HAP-1 (cell line): ENCODE measurements at places on chromosomes 1 and 21.

GRCh38 chr1:205229916-205230700, 2.4 kb downstream of the TMCC2 start:
- no peak for DNase-seq

DNA sequence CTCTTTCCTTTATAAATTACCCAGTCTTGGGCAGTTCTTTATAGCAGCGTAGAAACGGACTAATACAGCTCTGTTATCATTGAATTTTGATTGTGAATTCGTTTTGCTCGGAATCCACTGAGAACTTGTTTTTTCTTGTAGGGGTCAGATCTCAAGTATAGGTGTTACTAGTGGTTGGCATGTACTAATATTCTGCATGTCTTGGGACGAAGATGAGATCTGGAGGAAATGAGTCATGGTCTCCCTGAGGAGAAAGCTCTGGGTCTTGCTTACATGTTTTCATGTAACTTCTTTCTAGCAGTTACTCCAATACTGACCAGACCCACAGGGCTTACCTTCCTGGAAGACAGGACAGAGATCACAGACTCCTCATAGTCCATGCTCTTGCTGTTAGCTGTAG, 30.3 kb downstream of the ZSCAN20 start:
- no peak for DNase-seq

DNA sequence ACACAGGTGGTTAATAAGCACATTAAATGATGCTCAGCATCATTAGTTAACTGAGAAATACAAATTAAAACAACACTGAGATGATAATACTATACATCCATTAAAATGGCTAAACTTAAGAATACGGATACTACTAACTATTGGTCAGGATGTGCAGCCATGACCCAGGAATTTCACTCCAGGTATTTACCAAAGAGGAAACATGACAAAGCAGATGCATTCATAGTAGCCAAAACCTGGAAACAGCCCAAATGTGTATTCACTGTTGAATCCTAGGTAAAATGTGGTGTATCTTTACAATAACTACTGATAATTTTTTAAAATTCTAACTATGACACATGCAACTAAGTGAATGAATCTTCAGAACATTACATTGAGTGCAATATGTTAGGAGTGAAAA, 73.0 kb downstream of the PTPRC start:
- no peak for DNase-seq

DNA sequence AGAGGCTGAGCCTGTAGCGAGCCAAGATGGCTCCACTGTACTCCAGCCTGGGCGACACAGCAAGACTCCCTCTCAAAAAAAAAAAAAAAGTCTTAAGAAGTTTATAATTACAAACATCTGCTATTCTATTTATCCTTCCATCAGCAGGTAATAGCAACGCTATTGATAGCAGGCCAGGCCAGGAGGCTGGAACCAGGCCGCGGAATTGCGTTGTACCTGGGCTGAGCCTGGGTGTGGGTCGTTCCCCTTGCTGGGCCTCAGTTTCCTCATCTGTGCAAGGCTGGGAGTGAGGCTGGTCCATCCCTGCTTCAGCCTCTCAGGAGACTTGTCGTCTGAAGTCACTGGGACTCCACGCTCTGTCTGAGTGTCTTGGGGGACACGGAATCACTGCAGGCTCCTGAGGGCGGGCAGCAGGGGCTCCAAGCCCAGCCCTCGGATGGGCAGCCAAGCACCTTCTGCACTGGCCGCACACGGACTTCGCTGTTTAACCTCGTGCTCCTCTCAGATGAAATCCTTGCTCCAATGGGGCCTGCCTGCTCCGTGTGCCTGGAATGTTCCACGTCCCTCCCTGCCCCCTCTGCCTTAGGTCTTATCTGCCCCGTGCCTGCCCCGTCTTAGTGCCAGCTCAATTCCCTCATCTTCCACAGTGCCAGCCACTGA, 103.9 kb upstream of the C1orf174 start:
- no peak for DNase-seq

DNA sequence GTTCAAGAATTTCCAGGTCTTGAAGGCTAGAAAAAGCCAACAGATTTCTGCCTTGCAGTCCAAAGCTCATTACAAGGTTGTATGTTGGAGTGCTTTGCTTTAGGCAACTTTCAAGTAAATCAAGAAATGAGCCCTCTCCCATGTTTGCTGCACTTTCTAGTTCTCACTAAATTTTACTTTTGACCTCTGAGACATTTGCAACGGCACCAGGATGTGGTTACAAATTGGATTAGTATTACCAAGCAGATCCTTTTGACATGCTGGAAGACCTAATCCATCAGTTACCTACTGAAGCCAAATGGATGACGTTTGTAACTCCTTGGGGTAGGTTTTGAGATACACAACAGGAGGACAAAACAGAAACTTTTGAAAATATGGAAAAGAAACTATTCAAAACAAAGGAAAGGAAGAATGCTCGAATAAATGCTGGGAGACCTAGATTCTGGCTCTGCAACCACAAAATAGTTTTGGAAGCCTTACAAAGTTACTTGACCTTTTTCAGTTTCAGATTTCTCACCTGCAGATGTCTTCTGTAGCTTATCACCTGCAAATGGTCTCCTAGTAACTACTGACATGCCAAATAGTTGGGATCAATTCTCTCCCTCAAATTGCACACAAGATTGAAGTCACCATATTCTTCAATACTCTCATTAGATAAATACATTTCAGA, 251.7 kb upstream of the ADGRL2 start:
- no peak for DNase-seq

DNA sequence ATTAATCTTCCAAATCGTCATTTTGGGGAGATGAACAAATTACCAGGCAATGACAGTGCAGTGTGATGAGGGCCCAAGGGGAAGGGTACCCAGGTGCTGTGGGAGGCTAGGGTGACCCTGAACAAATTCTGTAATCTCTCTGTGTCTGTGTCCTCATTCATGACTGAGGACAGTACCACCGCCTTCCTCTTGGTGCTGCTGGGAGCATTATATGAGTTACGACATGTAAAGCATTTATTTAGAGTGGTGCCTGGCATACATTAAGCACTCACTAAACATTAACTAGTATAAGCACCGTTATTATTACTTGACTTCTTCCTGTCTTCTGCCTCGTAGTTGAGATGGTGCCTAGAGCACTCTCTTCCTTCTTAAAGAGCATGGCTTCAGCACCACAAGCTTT, 468.2 kb upstream of the VAMP3 start:
- no peak for DNase-seq

DNA sequence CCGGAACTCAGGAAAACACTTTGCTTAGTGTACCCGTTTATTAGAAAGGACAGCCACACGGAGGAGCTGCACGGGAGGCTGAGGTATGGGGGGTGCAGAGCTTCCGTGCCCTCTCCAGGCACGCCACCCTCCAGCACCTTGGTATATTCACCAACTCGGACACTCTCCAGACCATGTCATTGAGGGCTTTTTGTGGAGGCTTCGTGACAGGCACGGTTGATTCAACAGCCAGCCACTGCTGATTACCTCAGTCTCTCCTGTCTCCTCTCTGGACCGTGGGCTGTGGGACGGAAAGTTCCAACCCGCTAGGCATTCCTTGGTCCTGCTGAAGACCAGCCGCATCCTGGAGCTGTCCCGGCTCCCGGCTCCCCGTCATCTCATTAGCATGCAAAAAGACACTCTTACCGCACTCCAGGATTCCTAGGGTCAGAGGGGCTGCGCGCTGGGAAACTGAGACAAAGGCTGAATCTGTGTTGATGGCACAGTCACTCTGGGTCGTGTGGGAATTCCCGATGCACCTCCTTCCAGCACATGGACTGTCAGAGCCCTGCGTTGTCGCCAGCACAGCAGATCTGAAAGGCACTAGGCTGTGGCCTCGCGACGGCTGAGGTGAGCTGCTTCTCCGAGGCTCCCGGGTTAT, 65.6 kb downstream of the PRKCZ start:
- DNase-seq = no peak

- no peak for DNase-seq
Measured at GRCh38 chr1:202605515-202605914, 104.7 kb downstream of the SYT2 start.

DNA sequence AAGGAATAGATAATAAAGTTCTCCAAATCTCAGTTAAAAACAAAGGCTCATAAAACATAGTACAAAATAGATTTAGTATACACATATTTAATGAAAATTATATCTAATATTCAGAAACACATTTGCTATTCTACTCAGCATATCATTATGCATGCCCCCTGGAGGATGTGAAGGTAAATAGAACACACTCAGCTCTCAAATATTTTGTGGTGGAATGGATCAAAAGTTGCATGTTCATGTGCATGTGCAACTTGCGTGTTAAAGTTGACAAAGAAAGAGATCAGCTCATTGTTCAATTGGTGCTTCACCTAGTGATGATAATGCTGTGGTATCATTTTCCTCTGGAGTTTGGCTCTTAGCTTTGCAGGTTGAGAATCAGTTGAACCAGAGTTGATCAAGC, 4.9 kb upstream of the ZNF644 start:
- no peak for DNase-seq
